ENCODE measurements at places on chromosomes 5 and 9. TPM values are rescaled to one million over a fixed set of nuclear protein-coding genes. Genes with fewer than 3 reads are reported as not detected.

PSD2 gene
- total RNA-seq = not detected

DNA sequence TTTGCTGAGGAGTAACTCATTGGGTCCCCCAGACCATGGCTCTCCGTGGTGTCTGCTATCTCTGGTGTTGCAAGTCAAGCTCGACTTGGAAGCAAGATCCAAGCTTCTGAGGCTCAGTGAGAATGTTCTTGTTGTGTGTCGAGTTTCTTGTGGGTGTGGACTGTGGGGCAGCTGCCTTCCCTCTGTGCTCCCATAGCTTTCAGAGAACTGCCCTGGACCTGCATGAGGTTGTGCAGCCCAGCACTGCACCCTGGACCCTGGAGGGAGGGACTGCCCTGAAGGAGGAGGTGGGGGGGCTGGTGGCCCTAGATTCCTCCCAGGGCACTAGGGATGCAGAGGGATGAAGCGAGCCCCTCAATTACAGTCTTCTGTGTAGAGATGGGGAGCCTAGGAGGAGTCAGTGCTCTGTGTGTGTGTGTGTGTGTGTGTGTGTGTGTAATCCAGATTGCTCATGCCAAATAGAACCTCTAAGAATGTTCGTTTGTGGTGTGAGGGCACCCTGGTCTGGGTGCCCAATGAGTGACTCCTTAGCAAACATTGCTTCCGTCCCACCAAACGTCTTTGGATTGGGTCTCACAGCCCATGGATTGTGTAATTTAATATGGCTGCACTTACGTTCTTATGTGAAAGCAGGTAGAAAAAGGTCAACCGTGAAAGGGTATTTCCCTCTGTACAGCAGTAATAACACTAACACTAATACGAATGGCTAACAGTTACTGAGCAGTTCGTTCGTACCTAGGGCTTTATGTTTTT, 143.3 kb upstream of the LMX1B start:
- peaks cover 2% of the 10 kb centered on the region for H3K36me3 ChIP-seq
- H3K27ac ChIP-seq = peak overlapping the region; percentile 79
- H3K4me3 ChIP-seq = peak overlapping the region; percentile 46
- peaks cover 3% of the 10 kb centered on the region for H3K27me3 ChIP-seq

- DNase-seq = no peak
- H3K27me3 ChIP-seq = no peaks in the 10 kb centered on the region
- no peaks in the 10 kb centered on the region for H3K4me1 ChIP-seq
- no peak overlapping the region for H3K4me3 ChIP-seq
Measured at GRCh38 chr9:26296910-26297572, 595.6 kb downstream of the CAAP1 start.

DNA sequence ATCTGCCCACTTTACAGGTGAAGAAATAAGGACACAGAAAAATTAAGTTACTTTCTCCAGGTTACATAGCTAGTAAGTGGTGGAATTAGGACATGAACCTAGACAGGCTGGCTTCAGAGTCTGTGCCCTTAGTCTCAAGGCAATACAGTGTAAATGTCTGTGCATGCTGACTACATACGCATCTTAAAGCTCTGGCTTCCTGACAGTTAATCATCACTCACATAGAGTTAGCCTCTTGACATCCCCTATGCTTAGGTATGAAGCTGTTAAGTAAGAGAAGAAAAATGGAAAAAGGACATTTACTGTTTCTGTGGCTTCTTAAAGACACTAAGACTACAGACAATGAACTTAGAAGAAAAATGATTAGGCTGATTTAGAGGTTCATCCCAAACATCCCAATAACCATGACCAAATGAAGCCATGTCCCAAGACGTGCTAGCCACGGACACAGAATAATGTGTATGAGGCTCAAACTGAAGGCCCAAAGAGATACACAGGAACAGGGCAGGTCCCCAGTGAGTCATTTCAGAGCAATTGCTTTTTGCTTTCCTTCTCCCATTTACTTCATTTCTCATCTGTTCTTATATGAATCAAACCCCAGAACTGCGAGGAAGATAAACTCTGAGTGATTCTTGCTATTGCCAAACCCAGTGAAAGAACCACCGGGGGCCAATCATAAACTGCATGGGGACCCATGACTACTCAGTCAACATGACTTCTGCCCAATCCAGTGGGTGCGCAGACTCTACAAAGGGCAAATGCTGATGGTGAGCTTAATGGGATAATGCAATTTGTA, 100.0 kb upstream of the IFNK start:
- no peaks in the 10 kb centered on the region for H3K4me1 ChIP-seq
- peaks cover 1% of the 10 kb centered on the region for H3K27me3 ChIP-seq
- H3K27ac ChIP-seq = no peak overlapping the region
- no peak overlapping the region for H3K4me3 ChIP-seq
- DNase-seq = no peak
- H3K36me3 ChIP-seq = no peaks in the 10 kb centered on the region

GRCh38 chr9:104553261-104553660, 15.7 kb upstream of the OR13C8 start:
- no peaks in the 10 kb centered on the region for H3K4me1 ChIP-seq
- no peaks in the 10 kb centered on the region for H3K36me3 ChIP-seq

DNA sequence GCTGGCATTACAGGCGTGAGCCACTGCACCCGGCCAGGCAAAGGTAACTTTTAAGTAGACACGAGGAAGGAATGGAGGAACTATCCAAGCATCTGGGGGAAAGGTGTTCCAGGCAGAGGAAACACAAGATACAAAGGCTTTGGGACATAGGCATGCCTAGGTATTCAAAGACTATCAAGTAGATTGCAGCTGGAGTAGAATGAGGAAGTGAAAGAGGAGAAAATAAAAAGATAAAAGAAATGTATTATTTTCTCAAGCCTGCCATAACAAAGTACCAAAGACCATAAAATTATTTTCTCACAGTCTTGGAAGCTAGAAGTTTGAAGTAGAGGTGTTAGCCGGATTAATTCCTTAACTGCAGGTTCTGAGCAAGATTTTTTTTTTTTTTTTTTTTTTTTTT, 39.9 kb upstream of the GRIN3A start:
- no peak for DNase-seq
- peaks cover 5% of the 10 kb centered on the region for H3K27me3 ChIP-seq
- H3K36me3 ChIP-seq = no peaks in the 10 kb centered on the region
- H3K4me3 ChIP-seq = no peak overlapping the region
- no peak overlapping the region for H3K27ac ChIP-seq
- H3K4me1 ChIP-seq = no peaks in the 10 kb centered on the region

ADAMTS16 gene
- not detected for total RNA-seq

C7 gene
- total RNA-seq = not detected

- DNase-seq = no peak
- no peaks in the 10 kb centered on the region for H3K4me1 ChIP-seq
- no peak overlapping the region for H3K27ac ChIP-seq
- H3K27me3 ChIP-seq = no peaks in the 10 kb centered on the region
- no peaks in the 10 kb centered on the region for H3K36me3 ChIP-seq
- no peak overlapping the region for H3K4me3 ChIP-seq
Measured at GRCh38 chr5:56460195-56460546, 227.0 kb upstream of the ANKRD55 start.

ANKRD18B gene
- 0.56 TPM for total RNA-seq

- H3K4me1 ChIP-seq = no peaks in the 10 kb centered on the region
- no peaks in the 10 kb centered on the region for H3K36me3 ChIP-seq
- H3K27me3 ChIP-seq = no peaks in the 10 kb centered on the region
Measured at GRCh38 chr5:56522960-56523359, 289.8 kb upstream of the ANKRD55 start.

All from activated CD8-positive, alpha-beta T cell treated with anti-CD3 and anti-CD28 coated beads for 36 hours (primary cell).